ENCODE measurements at places on chromosomes 12 and 14.

- no peak for DNase-seq
These were observed 107.0 kb downstream of the ATXN7L3B start for GRCh38 chr12:74644681-74645080.

- peak; percentile 4 for DNase-seq
These were observed at the start of gene UNC79 for GRCh38 chr14:93430315-93431035. UNC79 (plus strand) TSS chr14:93430939; CDS start chr14:93431030, 91 bp downstream.

DNA sequence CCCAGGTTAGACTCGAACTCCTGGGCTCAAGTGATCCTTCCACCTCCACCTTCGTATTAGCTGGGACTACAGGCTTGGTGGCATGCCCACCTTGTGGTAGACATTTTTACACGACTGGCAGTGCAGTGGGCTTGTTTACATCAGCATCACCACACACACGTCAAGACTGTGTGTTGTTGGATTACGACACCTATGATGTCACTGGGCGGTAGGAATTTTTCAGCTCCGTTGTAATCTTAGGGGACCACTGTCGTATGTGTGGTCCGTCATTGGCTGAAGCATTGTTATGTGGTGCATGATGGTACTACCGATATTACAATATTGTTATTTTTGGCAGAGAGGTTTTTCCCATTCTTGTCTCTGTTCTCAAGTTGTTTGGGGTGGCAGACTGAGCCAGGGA, 50.7 kb downstream of the TSPAN9 start:
- peak; percentile 60 for DNase-seq

DNA sequence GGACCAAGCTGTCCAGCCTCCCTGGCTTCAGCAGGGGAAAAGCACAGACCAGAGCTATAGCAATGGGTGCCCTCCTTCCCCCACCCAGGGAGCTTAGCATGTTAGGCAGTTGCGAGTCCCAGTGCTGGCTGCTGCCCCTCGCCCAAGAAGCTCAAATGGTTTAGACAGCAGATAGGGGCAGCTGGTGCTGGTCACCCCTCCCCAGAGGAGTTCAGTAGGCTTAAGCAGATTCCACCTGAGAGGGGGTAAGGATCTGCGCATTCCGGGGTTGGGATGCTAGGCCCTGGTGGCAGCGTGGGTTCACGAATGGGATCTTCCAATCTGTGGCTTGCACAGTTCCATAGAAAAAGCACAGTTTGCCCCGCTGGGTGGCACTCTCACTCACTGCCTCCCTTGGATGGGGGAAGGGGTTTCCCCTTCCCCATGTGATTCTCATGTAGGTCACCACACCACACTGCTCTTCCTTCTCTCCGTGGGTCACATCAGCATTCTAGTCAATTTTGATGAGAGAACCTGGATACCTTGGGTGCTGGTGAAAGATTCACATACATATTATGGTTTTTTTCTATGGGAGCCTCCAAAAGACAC, 665.6 kb downstream of the C12orf50 start:
- DNase-seq = no peak

- DNase-seq = peak; percentile 63
These were observed 190.4 kb upstream of the FAR2 start for GRCh38 chr12:28958553-28959195.

GRCh38 chr14:50109342-50109741, 7.0 kb downstream of the VCPKMT start:
- DNase-seq = peak; percentile 63

DNA sequence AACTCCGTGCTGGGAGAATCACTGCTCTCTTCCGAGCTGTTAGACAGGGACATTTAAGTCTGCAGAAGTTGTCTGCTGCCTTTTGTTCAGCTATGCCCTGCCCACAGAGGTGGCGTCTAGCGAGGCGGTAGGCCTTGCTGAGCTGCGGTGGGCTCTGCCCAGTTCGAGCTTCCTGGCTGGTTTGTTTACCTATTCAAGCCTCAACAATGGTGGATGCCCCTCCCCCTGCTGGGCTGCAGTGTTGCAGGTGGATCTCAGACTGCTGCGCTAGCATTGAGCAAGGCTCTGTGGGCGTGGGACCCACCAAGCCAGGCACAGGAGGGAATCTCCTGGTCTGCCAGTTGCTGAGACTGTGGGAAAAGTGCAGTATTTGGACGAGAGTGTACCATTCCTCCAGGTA, 43.7 kb downstream of the GPR137C start:
- no peak for DNase-seq

DNA sequence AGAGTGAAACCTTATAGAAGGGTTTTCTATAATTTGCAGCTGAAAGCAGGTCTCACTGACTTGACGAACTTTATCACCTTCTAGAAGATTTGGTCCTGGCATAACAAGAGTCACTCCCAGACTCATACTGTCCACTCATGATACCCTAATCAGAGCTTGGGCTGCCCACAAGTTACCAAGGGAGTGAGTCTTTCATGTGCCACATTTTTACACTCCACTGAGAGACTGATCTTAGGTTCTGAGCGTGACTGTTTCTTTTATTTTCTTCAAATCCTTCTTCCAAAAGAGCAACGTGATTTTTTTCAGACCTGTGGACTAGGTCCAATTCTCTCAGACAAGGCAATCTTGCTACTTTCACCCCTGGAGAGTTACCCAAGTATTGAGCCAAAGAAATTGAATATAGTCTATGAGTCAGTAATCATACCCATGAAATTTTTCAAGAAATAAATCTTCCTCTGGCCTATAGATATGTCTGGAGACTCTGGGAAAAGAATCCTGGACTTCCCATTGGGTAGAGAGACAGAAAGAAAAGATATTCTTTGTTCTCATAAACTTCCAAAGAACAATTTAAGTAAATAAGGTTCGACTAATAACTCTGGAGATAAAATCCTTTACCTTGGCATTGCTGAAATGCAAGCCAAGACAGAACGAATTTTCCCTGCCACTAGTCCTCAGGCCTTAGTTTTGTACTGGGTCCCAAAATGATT, 26.9 kb downstream of the SIX1 start:
- peak; percentile 85 for DNase-seq

- peak; percentile 84 for DNase-seq
These were observed 43.6 kb downstream of the IRF2BPL start for GRCh38 chr14:76984787-76985375.

DNA sequence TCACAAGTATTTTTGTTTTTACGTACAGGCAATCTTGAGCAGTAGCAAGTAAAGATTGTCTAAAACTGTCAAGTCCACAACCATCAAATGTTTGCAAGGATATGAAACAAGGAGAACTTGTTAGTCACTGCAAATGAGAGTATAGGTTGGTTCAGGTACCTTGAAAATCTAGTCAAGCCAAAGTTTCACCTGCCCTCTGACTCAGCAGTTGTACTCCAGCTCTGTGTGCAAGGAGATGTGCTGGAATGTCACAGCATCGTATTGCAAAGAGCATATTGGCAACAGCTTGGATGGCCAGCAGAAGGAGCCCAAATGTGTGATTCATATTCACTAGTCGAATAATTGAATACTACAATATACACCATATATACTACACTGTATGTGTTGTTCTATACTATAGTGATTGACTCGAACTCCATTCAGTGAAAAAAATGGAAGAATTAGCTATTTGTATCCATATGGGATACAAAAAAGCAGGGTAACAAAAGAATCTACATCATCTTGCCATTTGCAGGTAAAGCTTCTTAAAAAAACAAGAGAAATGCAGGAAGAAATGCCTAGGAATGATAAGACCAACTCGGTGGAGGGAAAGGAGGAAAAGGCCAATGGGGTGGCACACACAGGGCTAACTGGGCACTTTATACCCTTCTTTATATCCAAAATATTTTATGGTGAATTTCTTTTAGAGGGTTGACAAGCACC, 44.0 kb downstream of the EID3 start:
- DNase-seq = peak; percentile 63

DNA sequence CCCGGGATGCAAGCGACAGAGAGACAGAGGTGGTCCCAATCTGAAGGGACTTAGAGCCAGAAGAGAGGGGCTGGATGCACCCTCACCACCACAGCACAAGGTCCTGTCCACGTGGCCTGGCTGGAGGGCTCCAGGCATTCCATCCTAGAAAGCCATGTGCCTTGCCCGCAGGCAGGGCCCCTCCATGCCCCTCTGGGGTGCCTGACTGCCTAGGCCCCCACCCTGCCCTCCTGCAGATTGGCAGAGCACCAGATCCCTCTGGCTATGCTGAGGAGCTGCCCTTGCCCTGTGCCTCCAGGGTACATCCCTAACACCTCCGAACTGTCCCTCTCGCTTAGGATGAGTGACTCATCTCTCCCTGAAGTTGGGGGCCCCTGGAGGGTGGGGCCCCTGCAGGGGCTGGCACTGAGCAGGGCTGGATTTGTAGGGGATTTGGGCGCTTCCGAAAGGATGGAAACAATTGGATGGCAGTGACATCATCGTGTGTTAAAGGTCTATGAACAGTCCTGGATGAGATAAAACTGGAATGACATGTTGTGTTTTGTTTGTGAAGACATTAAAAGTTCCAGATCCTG, 50.9 kb downstream of the CHGA start:
- DNase-seq = no peak

DNA sequence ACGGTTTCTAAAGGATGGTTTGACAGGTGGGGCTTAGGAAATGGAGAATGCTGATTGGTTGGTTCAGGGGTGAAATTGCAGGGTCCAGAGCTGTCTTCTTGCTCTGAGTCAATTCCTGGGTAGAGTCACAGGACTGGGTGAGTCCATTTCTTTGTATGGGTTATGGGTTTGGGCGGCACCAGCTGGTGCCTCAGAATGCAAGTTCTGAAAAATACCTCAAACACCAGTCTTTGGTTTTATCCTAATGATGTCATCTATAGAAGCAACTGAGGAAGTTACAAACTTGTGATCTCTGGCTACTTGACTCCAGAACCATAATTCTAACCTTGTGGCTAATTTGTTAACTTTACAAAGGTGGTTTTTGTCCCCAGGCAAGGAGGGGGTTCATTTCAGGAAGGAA, 47.6 kb upstream of the EIF5 start:
- DNase-seq = no peak

DNA sequence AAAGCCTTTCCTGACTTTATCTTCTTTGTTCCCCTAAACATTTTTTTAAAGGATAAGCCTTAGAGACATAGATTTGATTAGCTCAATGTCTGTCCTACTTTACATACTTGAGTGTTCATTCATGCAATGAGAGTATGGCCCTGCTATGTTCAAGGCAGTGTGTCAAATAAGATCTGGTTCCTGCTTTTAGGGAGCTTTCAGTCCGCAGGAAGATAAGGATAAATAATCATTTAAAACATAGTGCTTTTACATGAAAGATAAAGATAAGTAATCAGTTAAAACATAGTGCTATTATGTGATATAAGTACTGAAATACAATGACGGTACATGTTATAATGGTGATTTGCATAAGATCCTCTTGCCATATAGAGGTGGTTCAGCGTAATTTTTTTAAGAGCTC, 378.3 kb upstream of the PRICKLE1 start:
- no peak for DNase-seq

DNA sequence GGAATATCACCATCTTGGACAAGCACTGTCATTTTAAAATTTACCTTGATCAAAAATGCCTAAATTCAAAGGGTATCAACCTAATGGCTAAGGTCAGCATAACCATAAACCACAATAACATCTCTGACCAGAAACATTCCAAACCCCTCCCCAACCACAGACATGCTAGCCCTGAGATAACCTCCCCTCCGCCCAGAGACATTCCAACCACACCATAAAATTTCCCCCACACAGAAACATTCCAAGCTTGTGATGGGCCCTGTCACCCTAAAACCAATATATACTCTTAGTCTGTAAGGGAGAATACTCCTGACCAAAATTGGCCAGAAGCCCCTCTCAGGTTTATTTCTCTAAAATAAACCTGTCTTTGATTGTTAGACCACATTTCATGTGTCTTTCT, 17.7 kb downstream of the EPYC start:
- DNase-seq = peak; percentile 32

DNA sequence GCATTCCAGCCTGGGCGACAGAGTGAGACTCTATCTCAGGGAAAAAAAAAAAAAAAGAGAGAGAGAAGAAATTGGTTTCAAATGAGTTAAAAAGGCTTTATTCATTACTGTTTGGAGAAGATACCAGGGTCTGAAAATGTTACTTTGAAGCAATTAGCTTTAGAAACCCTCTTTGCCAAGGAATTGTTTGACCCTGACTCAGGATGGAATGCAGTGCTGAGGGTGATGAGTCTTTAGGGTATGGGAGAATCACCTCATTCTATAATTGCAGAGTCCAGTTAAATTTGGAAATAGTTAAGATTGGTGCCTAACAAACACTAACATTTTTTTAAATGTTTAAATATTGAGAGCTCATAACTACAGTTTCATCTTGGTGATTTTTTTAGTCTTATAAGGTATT, 13.3 kb downstream of the RAP1B start:
- DNase-seq = peak; percentile 29

- DNase-seq = peak; percentile 73
These were observed 432.6 kb downstream of the C12orf50 start for GRCh38 chr12:87596636-87597035.

DNA sequence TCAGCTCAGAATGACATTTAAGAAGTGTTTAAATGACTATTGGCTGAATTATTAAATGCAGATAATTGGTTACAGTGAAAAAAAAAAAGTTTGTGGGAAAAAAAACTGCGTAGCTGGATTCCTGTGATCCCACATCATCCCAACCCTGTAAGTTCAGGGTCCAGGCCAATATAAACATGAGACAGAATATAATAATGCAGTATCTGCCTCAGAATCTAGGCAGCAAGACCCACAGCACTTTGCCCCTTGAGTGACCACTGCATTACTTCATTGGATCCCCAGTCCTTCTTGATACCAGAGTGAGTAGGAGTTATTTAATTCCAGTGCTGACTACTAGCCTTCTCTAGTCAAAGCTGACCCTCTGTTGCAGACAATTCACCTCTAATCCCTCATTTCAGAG, 272.6 kb downstream of the CCER1 start:
- DNase-seq = peak; percentile 58

- peak; percentile 37 for DNase-seq
These were observed 236.9 kb downstream of the PAWR start for GRCh38 chr12:79453820-79454219.

- no peak for DNase-seq
These were observed 1189.0 kb upstream of the FLRT2 start for GRCh38 chr14:84340938-84341337.

- DNase-seq = no peak
These were observed 43.6 kb downstream of the RFLNA start for GRCh38 chr12:124338448-124338847.

- DNase-seq = no peak
These were observed 1.4 kb upstream of the TRMT61A start for GRCh38 chr14:103527408-103528145.

DNA sequence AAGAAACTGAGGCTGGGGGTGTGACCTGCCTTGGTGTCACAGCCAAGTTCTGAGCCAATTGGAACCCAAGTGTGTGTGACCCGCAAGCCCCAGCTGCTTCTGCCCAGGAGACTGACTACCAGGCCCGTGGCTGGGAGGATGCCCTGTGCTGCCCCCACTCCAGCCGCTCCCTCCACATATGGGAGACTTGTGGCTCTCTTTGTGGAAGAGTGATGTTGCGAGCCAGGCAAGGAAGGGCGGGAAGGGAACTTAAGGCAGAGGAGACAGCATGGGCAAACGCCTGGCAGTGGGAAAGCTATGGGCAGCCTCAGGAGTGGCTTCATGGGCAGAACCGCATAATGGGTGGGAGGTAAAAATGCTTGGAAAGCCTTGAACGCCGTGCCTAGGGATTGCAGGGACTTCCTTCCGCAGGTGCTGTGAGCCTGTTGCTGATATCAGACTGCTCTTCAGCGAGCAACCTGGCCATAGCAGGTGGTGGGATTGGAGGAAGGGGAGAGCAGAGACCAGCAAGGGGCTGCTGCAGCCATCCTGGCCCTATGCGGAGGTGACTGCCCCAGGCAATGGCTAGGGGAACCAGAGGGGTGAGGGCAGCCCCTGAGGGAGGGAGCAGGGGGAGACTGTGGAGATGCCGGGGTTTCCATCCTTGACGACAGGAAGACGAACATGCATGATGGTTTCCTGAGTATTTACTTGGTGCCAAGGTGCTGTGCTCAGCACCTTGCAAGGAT, 115.7 kb downstream of the LGMN start:
- no peak for DNase-seq
